ENCODE measurements at places on chromosomes 1 and 21.

GRCh38 chr21:33659568-33659949, 17.3 kb downstream of the ITSN1 start:
- DNase-seq: no peak

DNA sequence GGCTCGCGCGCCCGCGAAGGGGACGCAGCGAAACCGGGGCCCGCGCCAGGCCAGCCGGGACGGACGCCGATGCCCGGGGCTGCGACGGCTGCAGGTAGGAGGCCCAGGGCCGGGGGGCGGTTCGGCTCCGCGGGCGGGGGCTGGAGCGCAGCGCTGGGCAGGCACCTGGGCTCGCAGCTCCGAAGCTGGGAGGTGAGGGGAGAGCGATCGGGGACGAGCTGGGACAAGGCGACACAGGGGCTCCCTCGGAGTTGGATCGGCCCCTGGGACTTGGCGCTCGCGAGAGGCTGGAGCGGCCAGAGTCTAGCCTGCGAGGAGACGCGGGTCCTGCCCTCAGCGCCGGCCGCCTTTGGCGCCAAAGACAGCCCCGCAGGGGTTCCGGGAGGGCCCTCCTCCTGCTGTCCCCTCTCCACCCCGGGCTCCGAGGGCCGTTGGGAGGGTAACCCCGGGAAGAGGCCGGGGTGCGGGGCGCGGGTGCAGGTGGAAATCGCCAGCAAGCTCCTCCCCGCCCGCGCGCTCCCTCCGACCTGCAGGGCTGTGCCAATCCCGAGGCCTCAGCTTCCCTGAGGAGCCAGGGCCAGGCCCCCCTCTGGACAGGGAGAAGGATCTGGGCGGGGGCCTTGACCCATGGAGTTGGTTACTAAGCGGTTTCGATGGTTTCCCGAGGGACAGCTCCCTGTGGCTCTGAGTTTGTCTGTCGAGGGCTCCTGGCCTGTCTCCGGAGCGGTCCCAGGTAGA, 401 bp downstream of the TP73 start:
- no peak for DNase-seq

DNA sequence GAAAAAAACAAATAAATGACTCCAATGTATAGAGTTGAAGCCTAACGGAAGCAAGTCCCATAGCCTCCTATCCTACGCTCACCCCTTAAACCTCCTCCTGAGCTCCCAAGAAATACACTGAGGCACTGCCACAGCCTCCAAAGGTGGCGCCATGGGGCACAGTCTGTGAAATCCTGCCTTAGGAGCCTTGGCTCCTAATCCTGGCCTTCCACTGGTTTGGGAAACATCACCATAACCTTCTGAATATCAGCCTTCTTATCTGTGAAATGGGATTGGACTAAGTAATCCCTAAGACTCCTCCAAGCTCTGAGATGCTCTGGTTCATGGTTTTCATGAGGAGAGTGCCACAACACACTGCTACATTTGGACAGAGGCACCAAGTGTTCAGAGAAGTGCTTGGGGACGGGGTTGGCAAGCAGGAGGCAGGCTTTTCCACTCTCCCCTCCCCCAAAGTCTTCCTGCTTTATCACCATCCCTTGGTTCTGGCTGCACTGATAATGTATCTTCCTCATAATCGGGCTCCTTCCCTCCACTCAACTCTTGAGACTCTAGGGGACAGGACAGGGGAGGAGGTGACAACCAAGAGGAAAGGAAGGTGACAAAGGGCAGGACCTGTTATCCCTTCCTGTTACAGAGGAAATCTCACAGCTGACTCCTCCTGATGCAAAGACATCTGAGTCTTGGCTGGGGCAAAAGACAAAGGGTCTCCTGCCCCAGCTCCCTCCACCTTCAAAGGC, 2.7 kb downstream of the SLAMF7 start:
- no peak for DNase-seq

DNA sequence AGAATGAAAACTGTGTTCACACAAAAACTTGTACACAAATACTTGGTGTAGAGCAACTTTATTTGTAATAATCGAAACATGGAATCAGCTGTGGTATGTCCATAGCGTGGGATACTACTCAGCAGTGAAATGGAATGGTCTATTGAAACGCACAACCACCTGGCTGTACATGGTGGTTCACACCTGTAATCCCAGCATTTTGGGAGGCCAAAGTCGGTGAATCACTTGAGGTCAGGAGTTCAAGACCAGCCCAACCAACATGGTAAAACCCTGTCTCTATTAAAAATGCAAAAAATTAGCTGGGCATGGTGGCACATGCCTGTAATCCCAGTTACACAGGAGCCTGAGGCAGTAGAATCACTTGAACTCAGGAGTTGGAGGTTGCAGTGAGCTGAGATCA, 356.8 kb downstream of the RYR2 start:
- no peak for DNase-seq

DNA sequence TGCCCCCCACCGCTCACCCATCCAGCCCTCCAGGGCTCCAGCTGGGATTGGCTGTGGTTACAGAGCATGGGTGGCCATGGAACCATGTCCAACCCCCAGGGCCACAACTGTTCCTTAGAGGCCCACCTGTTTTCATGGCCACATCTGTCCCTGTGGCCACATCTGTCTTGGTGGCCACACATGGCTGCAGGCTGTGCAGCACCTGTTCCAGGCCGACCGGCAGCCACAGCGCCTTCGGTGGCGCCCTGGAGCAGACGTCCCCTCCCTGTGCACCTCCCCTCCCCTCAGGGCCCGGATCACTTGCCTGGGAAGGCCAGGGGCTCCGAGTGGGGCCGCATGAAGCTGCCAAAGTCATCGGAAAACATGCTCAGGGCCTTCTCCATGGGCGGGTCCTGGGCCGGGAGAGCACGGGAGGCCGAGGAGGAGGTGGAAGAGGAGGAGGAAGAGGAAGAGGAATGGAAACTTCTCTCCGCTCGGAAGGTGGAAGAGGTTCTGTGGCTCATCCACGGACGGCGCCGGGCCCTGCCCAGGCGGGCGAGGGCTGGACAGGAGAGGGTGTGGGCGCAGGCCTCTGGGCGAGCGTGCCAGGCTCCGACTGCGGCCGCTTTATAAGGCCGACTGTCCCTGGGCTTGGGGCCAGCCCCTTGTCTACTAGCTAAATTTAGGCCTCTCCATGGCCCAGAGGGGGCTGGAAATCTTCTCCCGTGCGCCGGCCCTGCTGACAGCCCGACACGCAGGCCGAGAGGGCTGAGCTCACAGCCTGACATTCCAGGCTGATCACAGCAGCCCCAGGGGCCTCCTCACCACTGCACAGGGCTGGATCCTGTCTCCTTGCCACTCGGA, at the start of gene HSPB7:
TSS of gene HSPB7 (minus strand) at position 583 of the 843 bp plus-strand sequence. CDS start at position 503, 80 bp downstream.
- no peak for DNase-seq

DNA sequence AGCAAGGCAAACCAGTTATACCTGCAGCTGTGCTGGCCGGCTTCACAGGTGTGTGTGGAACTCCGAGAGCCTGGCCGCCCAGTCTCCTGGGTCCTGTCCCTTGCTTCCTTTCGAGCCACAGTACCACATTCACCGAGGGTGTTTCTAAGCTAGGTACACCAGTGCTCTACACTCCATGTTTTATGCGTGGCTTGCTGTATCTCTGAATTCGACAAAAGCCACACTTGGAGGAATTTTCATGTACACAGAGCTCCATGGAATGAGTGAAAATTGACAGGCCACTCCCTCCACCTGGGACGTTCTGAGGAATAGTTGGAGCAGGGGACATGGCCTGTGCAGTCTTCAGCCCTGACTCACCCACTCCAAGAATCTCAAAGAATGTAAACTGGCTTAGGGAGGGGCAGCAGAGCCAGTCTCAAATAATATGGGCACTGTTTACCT, 14.0 kb downstream of the ETS2 start:
- DNase-seq: peak; percentile 95

GRCh38 chr1:196797891-196798290, 21.6 kb upstream of the CFHR1 start:
- DNase-seq: no peak

DNA sequence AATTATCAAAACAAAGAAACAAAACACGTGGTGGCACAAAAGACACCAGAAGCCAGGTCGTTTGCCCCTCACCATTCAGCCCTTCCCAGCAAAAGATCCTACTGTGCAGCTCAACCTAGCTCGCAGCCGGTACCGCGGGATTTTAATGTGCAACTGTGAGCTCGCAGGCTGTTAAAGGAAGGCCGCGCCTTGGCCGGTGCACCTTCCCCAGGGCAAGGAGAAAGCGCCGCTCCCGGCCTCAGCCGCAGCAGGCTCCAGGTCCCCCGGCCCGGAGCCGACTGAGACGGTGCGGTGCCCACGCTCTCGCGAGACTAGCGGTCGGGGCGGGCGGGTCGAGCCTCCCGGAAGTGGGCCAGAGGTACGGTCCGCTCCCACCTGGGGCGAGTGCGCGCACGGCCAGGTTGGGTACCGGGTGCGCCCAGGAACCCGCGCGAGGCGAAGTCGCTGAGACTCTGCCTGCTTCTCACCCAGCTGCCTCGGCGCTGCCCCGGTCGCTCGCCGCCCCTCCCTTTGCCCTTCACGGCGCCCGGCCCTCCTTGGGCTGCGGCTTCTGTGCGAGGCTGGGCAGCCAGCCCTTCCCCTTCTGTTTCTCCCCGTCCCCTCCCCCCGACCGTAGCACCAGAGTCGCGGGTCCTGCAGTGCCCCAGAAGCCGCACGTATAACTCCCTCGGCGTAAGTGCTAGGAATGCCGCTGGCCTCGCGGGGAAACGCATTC, at the start of gene AGL:
TSS of gene AGL (plus strand) at position 618 of the 715 bp plus-strand sequence. CDS start 682 bp downstream, outside the sequence.
- DNase-seq: peak; percentile 64

DNA sequence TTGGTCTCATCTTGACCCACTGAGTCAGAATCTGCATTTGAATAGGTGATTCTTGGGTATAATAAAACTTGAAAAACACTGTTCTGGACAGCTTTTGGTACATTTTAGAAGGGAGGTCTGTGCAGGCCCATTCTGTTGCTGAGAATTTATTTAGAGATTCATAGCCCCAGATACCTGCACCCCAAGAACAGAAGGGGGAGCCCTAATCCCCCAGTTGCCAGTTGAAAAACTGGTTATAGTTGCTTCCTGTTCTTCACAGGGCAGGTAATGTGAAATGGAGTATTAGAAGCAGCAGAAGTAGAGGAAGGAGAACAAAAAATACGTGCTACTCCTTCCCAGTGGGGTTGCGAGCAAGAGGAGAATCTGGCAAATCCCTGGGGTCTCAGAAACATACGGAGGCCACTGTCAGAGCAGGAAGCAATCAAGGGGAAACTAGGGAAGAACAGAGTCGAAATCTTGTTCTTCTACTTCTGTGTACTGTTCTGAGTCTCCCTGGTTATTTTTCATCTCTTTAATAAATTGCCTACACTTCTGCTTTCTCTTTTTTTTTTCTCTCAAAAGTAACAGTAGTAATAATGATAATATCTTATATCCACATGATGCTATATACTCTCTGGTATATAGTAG, 4.6 kb upstream of the CLCA2 start:
- no peak for DNase-seq

GRCh38 chr21:16751695-16752474, 761.0 kb upstream of the CXADR start:
- peak; percentile 2 for DNase-seq

DNA sequence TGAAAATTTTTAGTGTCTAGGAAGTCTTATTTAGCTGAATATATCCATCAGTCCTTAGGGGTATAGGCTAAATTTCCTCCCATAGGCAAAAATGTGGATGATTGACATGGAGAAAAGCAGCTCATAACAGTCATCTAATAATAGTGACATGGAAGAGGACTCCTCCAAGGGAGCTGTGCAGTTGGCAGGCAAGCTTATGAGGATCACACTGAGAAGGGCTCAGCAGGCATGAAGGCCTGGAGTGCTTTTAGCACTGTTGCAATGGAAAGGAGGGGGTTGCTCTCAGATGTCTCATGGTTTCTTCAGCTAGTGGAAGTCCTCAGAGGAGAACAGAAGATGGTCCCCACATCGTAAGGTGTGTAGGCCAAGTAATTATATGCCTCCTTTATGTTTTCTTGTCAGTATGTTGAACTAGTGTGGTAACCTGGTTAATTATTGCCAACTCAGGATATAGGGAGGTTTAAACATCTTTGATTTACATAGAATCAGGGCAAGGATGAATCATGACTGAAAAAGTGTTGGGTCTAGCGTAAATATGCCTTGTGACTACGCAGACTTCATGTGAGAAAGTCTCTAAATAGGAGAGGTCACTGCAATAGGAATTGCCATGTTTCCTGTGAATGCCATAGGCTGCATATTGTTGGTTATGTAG, 18.9 kb downstream of the VN1R5 start:
- no peak for DNase-seq

- DNase-seq: peak; percentile 45
Observed at GRCh38 chr1:96918406-96918805, 196.8 kb downstream of the PTBP2 start.

GRCh38 chr1:14103878-14104430, 404.0 kb downstream of the PRDM2 start:
- DNase-seq: no peak

- DNase-seq: no peak
Observed at GRCh38 chr1:160370561-160371345, 3.9 kb downstream of the NHLH1 start.

DNA sequence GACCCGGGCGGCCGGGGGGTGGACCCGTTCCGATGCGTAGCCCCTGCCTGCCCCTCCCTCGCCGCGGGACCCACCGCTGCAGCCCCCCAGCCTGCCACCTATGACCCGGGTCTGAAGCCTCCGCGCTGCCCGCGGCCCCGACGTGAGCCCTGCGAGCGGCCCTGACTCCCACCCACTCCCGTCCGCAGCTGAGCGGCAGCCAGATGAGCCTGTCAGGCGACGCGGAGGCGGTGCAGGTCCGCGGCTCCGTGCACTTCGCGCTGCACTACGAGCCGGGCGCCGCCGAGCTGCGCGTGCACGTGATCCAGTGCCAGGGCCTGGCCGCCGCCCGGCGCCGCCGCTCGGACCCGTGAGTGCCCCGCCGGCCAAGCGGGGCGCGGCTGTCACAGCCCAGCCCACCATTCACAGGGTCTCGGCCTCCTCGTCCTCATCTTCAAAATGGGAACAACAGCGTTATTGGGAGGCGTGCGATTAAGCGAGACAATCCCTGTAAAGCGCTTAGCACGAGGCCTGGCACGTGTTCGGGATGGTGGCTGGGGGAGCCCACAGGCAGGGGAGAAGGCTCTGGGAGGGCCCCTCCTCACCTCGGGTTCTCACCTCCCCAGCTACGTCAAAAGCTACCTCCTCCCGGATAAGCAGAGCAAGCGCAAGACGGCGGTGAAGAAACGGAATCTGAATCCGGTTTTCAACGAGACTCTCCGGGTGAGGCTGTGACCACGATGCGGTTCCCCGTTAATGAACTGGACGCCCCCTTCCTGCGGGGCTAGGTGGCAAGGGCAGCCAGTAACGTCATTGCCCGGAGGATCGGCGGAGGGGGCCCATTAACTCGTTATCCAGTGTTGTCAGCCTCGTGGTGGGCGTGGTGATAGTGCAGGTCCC, 8.2 kb downstream of the SYTL1 start:
- DNase-seq: no peak

- no peak for DNase-seq
Observed at GRCh38 chr21:43854773-43855633, 10.0 kb upstream of the AGPAT3 start.
